ENCODE measurements at places on chromosomes 16 and 17.
A peak's percentile ranks its signal among the peaks of the same experiment; 100 is the strongest.

GRCh38 chr16:57231821-57232350 is 13.2 kb upstream of the ARL2BP start:
- DNase-seq, result no peak

DNA sequence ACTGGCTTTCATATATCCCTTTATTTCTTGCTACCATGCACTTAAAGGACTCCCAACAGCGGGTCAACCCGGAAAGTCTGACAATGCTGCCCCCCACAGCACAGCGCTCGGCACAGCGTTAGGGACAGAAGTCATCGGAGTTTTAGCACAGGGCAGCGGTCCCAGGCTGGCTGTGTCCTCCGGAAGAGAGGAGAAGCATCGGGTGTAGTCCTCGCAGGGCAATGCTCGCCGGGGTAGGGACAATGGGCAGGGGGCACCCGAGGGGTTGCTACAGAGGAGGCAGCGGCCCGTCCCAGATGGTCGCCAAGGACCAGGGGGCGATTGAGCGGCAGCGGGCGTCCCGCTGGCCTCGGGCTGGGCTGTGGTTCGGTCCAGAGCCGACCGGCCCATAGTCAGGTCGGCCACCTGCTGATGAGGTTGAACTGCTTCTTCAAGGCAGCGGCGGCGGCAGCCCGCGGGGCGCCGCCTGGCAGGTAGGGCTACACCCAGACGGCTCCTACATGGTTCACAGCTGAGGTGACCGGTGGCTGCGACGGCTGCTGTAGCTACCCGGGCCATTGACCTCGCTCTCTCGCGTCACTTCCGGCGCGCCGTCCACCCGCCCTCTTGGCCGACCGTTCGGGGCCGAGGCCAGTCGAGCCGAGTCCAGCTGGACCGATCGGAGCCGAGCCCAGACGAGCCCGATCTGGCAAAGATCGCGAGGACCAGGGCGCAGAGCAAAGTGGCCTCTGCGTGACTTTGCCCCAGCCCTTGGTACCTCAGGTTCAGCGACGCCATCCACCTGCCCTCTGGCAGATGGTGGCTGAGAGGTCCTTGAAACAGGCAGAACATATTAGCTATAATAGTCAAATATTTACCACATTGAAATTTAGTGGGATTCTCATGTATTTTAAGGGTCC is 4.7 kb upstream of the LCMT1 start:
- DNase-seq, result peak; percentile 63

- DNase-seq, result no peak
Observed at GRCh38 chr17:55368706-55369105, 52.9 kb downstream of the MMD start.

- DNase-seq, result no peak
Observed at GRCh38 chr16:83923581-83924365, 24.9 kb downstream of the MLYCD start.

DNA sequence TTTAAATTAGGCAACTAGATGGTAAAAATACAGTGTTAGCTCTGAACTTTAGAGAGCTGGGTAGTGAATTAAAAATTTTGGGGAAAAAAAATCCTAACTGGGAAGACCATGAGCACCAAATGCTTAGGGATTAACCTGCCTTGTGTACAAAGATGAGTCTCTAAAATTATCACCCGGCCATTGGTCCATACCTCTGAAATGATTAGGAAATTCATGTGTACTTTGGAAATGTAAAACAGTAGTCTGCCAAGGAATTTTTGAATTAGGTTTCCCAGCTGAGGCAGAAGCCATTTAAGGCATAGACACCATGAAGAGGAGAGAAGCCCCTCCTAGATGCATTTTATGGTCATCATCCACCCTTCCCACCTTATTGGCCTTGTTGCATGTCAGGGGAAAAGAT is 670.5 kb upstream of the SALL1 start:
- no peak for DNase-seq

- DNase-seq, result no peak
Observed at GRCh38 chr16:26909623-26910022, 157.1 kb upstream of the C16orf82 start.

GRCh38 chr17:42697108-42697811 is 14.9 kb downstream of the CNTNAP1 start:
- DNase-seq, result no peak

DNA sequence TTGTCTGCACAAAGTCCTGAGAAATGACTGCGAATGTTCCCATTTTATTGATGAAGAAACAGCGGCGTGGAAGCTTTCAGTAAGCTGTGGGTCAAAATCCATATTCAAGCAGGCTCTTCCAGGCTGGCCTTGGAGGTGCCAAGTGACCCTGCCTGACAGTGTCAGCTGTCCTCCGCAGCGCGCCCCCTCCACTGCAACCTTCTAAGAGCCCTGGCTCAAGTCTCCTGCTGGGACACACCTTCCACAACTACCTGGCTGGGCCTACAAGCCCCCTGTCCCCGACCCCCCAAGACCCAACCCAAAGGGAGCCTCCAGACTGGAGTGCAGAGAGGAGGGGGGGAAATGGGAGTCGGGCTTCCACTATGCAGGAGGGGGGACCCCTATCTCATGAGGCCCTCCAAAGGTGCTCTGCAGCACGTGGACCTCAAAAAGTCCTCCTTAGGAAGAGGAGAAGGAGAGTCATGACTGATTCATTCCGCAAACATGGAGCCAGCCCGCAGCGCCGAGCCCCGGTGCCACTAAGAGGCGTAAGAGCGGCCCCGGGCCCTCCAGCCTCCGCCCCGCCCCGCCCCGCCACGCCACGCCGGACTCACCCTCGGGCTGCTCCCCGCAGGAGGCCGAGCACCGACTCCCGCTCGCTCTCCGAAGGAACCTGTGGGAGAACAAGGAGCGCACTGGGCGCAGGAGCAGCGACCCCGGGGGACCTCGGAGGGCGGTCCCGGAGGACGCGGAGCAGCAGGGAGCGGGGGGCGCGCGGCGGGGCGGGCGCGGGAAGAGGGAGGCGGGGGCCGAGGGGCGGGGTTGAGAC is 574 bp downstream of the MPP3 start:
- DNase-seq, result no peak
